ENCODE measurements at places on chromosomes 2 and 18.

GRCh38 chr18:8423051-8423557, 186.1 kb upstream of the RAB12 start:
- DNase-seq: no peak

- no peak for DNase-seq
These were observed 85.3 kb upstream of the TWSG1 start for GRCh38 chr18:9249254-9249653.

DNA sequence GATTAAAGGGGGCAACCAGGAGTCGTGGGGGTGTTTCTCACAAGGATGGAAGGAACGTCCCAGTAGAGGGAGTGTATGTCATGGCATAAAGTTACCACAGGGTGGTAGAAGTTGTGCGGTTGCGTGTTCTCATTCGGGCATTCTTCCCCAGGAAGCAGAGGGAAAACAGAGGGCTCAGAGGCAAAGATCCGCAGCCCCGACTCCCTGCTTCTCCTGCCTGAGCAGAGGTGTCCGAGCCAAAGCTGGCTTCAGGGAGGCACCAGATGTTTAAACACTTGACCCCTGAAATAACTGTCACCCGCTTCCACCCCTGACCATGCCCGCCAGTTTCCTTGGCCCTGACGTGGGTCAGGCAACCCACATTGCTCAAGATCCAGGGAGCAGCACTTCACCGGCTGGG, 83.7 kb downstream of the EN1 start:
- no peak for DNase-seq

DNA sequence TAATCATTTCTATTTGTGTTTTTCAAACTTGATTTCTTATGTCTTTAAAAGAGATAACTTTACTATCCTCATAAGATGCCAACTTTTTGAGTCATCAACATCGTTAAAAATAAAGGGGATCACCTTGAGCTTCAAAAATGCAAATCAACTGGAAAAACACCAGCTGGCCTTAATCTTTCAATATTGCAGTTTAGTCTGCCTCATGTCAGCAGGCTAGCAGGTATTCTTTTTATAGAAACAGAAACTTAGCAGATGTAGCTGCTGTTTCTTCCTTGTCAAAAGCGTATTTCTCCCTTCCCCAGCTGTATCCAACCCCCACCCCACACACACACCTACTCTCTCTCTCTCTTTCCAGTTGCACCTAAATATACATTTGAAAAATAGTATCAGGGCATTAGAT, 154.1 kb upstream of the ZNF804A start:
- no peak for DNase-seq

GRCh38 chr2:226906163-226906693, 70.4 kb downstream of the RHBDD1 start:
- DNase-seq: no peak

GRCh38 chr2:21411741-21412140, 288.0 kb downstream of the TDRD15 start:
- no peak for DNase-seq

GRCh38 chr2:230924470-230925341, at the start of gene GPR55:
TSS of gene GPR55 (minus strand) at chr2:230925242. CDS start at chr2:230910962, 14,280 bp downstream.
- DNase-seq: no peak

- DNase-seq: no peak
These were observed 194.1 kb downstream of the PRKCE start for GRCh38 chr2:45845566-45845965.
